Choroid plexus epithelial cell (primary cell): ENCODE measurements at places on chromosomes 11 and 22.
A peak's percentile ranks its signal among the peaks of the same experiment; 100 is the strongest.

DNA sequence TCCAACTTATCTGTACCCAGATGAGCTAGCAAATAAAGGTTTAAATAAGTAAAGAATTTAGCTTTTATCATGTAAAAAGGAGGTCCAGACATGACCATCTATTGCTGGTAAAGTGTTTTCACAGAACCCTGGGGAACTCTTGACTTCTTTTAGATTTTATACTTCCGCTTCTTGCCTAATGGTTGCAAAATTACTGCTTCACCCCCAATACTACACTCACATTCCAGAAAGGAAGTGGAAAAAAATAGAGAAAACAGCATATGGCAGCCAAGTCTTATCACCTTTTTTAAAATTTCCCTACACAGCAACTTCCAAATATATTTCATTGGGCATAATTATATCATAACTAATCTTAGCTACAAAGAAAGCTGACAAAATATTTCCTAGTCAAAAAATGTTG is 12.1 kb downstream of the BBOX1 start:
- peak; percentile 25 for DNase-seq

DNA sequence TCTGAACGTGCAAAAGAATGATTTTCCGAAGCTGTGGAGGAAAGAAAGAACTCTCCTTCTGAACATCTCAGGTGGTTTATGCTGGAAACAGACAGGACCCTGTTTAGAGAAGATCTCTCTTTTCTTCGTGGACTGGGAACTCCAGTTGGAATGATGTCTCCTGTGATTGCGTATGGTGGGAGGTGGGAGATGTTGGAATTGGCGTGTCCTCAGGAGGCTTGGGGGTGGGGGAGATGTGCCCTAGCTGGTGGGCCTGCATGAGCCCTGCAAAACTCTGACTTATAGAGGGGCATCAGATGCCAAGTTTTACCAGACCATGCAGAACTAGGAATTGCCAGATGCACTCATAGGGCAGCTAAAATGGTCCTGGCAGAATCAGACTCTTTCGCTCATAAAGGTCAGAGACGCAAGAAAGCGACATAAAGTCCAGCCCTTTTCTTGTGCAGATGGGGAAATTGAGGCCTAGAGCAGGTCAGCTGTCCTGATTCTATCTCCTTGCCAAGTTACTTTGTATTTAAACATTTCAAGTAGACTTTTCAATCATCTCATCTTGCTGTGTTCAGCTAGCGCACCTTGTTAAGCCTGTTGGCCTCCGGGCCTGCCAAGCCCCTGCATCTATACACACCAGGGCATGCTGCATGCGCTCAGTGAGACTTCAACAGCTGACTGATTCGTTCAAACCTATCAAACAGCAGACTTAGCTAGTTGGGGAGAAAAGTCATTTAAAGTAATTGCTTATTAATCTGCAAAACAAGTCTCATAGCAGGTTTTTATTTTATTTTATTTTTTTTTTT is 34.2 kb upstream of the EHF start:
- no peak for DNase-seq

DNA sequence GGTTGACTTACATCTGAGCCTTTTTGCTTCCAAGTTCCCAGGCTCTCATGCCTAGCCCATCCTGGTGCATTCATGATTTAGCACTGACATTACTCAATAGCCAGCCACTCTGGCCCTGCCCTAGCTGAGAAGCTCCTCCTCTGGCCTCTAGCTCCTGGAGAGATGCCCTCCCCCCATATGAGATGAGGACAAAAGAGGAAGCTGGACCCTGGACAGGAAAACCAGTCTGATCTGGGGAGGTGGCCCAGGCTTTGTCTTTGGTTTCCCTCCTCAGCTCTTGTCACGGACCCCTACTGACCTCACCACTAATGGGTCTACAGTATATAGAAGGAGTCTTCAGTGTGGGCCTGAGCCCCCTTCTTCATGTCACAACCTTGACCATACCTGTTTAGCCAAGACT is 3.0 kb downstream of the RHOG start:
- DNase-seq = peak; percentile 33

- peak; percentile 30 for DNase-seq
These were observed 28.1 kb upstream of the MN1 start for GRCh38 chr22:27829620-27830019.

- DNase-seq = no peak
These were observed 2.1 kb upstream of the TTLL12 start for GRCh38 chr22:43188829-43189545.

- DNase-seq = no peak
These were observed 289.7 kb downstream of the ST3GAL4 start for GRCh38 chr11:126645186-126645585.

- DNase-seq = no peak
These were observed 21.3 kb downstream of the PIWIL4 start for GRCh38 chr11:94588366-94588942.

GRCh38 chr11:125979511-125979910 is 33.7 kb downstream of the VSIG10L2 start:
- no peak for DNase-seq

- DNase-seq = no peak
These were observed 53.9 kb upstream of the PPP6R3 start for GRCh38 chr11:68406324-68407313.

- DNase-seq = no peak
These were observed 43.6 kb upstream of the DBX1 start for GRCh38 chr11:20203831-20204230.

- no peak for DNase-seq
These were observed 28.1 kb upstream of the IGSF9B start for GRCh38 chr11:133984828-133985227.

GRCh38 chr11:108616549-108616948 is 23.0 kb upstream of the EXPH5 start:
- peak; percentile 69 for DNase-seq

- peak; percentile 72 for DNase-seq
These were observed 663.7 kb upstream of the B3GAT1 start for GRCh38 chr11:135075740-135076139.

DNA sequence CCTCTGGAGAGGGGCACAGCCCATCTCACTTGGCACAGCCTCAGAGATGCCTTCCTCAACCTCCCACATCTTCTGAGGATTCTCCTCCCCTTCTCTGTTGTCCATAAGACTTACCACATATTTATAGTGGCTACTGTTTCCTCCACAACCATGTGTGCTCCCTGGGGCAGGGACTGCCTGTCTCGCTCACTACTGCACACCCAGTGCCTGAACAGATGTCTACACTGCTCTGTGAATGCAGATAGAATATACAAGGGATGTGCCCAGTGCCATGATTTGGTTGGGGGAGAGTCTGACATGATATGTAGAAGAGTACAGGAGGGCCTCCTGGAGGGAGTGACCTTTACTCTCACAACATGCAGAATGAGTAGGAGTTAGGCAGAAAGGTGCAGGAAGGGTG is 67.3 kb upstream of the ANO1 start:
- DNase-seq = no peak

DNA sequence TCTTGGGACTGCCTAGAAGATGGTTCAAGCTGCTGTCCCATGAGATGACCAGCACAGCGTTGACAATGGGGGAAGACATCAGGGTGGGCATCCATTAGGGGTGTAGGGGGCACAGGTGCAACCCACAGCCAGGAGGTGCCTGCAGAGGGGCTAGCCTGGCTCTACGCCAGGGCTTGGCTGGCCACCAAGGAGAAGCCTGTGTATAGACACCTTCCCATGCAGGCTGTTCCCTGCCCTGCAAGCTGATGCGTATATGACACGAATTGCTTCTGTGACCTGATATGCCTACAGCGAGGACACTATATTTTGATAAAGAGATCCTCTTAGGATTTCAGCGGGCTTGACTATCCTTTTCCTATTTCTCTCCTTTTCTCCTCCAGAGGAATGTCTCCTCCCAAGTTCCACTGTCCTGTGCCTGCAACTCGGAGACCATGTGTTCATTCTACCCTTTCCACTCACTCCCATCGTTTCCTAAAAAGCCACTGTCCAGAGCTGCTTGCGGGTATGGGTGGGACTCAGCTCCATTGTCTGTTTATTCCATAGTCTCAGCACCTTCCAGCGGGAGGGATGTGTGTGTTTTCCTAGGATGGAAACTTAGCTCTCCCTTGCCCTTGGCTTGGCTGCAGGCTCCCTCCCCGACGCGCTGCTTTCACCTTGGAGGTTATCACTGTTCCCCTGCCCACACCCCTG is 56.1 kb downstream of the ST14 start:
- DNase-seq = no peak
